ENCODE measurements at places on chromosomes 2 and 18.
A peak's percentile ranks its signal among the peaks of the same experiment; 100 is the strongest.

DNA sequence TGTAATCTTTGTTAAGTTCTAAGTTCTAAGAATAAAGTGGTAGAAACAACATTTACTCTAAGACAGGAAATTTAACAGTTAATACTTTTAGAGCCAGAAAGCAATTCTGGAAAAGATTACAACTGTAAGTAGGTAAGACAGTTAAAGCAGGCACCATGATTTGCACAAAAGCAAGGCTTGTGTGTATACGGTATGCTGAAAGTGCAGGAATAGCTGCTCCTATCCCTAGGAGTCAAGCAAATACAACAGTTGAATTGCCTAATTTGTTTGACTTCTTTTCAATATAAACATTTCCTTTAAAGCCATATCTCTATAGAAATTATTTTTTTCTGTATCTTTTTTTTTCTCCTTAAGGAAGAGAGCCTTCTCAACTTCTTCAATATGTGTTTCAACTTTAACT, 116.4 kb downstream of the KCNJ3 start:
- DNase-seq = no peak

DNA sequence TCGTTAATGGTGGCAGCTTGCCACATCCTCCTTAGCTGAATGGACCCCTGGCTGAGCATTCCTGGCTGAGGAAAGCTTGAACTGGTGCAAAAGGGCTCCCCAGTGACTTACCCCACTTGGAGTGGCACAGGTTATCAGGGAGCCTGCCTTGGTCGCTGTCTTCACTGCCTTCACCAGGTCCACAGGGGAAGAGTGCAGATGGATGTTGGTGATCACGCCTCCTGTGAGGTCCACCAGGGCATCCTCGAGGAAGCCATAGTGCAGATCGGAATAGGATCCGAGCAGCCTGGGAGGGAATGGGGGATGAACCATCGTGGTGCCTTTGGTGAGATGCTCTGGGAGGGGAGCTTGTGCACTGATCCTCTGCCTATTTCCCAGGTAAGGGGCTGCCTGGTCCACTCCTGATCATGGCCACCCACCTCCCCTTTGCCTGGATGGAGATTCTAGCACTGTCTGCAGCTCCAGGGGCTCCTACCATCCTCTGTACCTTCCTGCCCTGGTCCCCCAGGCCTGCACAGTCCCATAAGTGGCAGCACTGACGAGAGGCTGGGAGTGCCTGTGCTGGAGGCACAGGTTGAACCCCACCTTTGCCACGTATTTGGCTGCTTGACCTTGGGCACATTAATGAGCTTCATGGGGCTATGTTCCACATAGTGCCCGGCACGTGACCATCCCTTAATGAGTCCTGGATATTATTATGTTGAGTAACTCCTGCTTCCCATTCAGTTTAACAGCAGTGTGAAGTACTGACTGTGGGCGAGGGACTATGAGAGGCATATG, 43.0 kb downstream of the CAPN13 start:
- no peak for DNase-seq

GRCh38 chr18:45686891-45687611, 36.9 kb upstream of the SLC14A1 start:
- no peak for DNase-seq

- DNase-seq = no peak
Observed at GRCh38 chr2:115574667-115575066, 1132.2 kb downstream of the DPP10 start.

DNA sequence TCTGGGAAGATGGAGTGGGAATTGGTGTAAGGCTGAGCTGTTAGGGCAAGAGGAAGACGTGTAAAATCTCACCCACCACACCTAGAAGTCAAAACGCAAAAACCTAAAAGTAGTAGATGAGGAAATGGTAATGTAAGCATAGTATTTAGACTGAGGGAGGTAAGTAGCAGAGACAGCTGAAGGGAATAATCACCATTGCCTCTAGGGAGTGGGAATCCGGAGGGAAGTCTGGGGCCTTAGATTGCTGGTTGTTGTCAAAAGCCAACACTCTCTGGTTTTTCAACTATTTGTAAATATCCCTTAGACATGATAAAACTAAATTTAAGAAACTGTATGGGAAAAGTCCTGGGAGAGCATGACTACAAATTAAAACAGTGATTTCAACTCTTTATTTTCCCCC, 28.7 kb upstream of the MYCN start:
- no peak for DNase-seq

- DNase-seq = peak; percentile 42
Observed at GRCh38 chr2:168687314-168687713, 115.1 kb upstream of the NOSTRIN start.

GRCh38 chr2:85012431-85012830, 41.5 kb downstream of the KCMF1 start:
- no peak for DNase-seq

Data from AG10803 (cell line).